CD4-positive, alpha-beta T cell treated with Interleukin-4 for 4 hours (primary cell): ENCODE measurements at places on chromosomes 5 and 9.

DNA sequence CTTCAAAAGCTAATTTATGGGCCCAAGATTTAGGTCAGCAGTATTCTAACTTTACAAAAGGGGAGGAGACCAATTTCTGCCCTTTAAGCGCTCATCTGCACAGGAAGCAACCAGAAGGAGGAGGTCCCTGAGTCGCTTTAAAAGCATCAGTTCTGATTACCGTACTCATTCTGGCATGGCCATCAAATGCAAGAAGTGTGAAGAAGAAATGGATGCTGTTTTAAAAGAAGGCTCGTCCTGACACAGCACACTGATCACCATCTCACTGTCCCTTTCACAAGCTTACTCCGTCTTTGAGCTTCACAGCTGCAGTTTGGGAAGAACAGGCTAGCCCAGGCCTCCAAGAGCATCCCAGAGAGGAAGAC lies 17.5 kb downstream of the ZNF608 start:
- DNase-seq: no peak

- no peak for DNase-seq
Observed at GRCh38 chr5:31823472-31823871, 184.5 kb downstream of the PDZD2 start.

DNA sequence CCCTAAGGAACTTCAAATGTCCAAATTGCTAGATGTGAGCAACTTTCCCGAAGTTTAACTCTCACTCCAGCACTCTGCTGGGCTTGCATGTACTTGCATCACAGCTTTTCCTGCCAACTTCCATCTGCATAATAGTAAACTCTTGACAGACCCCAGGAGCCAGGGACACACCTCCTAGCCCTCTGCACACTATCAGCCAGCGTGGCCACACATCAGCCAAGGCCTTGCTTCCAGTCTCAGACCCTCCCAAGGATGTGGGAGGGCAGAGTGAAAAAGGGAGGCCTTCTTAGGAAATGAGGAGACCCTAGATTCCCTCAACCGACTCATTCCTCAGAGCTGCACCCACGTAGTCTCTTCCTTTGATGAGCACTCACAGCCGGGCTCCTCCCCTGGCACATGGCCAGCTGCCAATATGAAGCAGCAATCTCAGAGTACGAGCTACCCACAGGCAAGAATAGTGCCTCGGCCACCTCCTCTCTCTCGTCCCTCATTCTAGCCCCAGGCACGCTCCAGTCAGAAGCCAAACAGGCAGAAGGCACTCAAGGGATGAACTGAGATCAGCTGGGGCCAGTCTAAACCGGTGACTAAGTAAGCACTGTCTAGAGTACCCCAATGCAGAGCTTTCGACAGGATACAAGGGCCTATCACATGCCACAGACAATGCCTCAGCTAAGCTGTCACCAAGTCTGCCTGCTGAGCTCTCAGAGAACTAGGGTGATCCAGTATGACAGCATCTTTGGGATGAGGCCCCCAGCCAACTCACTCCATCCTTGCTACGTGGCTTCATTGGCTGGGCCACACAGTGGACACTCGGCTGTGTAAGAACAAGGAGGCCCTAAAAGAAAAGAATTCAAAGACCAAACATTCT lies 2.3 kb downstream of the P4HA2 start:
- DNase-seq: peak; percentile 19

GRCh38 chr5:26482810-26483375 lies 555.5 kb downstream of the CDH9 start:
- no peak for DNase-seq

- no peak for DNase-seq
Observed at GRCh38 chr5:79834754-79835714, 145.4 kb downstream of the CMYA5 start.

DNA sequence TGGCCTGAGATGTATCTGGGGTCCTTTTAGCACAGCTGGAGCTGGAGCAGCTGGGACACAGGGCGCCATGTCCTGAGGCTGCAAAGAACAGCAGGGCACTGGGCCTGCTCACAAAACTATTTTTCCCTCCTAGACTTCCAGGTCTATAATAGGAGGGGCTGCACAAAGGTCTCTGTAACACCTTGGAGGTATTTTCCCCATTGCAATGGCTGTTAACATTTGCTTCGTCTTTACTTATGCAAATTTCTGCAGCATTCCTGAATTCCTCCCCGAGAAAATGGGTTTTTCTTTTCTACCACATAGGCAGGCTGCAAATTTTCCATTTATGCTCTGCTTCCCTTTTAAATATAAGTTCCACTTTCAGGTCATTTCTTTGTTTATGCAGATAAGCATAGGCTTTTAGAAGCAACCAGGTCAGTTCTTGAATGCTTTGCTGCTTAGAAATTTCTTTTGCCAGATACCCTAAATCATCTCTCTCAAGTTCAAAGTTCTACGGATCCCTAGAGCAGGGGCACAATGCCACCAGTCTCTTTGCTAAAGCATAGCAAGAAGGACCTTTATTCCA lies 130.8 kb downstream of the PCSK1 start:
- DNase-seq: no peak

DNA sequence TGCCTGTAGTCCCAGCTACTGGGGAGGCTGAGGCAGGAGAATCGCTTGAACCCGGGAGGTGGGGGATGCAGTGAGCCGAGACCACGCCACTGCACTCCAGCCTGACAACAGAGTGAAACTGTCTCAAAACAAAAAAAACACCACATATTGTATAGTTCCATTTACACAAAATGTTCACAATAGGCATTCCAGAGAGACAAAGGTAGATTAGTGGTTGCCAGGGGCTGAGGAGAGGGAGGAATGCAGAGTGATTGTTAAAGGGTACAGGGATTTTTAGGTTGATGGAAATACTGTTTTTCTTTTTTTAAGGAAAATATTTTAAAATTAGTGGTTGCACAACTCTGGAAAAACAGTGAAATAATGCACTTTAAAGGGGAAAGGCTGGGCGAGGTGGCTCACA lies 19.6 kb downstream of the ETF1 start:
- no peak for DNase-seq

DNA sequence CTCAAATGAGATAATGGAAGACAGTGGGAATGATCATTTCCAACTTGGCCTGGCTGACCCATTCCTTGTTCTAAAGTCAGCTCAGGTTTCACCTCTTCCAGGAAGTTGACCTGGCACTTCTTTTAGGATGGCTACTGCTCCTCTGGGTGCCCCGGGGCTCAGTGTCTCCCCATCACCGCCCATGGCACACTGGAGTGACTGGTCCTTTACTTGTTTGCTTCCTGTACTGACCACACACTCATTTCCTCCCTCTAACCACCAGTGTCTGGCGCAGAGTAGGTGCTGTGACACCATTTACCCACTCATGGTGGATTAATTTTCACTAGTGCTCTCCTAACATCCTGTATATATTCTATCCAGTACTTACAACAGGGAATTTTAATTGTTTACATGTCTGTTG lies 183.5 kb downstream of the CDK5RAP2 start:
- DNase-seq: no peak

DNA sequence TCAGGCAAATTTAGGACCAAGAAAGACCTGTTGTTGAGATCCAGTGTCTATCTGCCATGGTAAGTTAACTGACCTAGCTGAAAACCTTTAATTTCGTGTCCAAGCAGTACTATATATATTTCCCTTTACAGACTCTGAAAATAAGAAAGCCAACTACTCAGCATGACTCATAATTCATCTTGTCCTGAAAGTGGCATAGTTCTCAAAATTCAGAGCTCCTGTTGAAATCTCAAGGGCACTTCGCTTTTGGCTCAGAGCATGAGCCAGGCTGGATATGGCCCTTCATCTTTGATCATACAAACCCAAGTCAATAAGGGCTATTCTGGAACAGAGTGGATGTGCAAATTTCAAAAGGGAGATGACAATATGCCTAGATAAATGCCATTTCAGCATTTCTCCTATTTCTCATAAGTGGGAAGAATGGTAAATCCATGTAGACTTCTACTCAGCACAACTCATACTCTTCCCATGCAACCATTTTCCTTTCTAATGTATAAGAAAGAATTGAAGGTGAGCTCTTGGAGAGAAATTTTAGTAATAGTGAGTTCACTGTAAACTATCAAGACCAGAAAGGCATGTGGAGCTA lies 567.9 kb upstream of the DAB2 start:
- no peak for DNase-seq

DNA sequence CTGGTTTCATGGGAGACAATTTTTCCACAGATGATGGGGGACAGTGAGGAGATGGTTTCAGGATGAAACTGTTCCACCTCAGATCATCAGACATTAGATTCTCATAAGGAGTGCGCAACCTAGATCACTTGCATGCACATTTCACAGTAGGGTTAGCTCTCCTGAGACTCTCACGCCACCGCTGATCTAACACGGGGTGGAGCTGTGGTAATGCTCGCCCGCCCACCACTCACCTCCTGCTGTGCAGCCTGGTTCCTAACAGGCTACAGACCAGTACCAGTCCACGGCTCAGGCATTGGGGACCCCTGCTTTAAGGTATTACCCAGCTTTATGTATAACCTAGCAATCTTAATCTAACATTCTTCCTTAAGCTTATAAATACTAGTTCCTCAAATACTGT lies 35.6 kb downstream of the TTC39B start:
- peak; percentile 18 for DNase-seq

GRCh38 chr5:168583742-168584482 lies 4.7 kb upstream of the PANK3 start:
- DNase-seq: no peak

- no peak for DNase-seq
Observed at GRCh38 chr5:18113721-18114120, 479.5 kb downstream of the TAF11L14 start.

DNA sequence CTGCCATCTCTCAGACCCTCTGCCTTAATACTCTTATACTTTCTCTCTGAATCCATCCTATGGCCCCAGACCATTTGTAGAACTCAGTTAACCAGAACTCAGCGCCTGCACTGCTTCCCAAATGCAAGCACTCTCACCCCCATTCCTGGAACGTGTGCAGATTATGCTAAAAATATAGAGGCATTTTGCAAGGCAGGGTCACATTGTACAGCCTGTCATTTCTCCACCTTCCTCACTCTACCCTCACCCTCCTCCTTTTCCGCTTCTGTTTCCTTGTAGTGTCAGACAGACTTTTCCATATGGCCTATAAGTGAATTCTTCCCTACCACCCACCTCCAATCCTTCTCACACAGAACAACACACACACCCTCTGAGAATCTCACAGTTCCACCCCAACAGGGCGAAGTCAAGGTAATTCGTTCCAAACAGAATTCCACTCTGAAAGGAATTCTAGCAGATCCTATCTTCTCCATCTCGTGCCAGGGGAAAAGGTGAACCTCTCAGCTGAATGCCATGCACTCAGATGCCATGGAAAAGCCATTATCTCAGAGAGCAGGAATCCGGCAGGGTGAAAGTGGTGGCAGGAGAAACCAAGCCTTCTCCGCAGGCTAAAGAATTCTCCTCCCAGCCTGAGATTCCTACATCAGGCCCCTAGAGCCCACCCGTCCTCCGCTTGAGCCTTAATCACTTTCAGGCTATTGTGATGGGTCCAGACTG lies 25.3 kb downstream of the GGTA1 start:
- DNase-seq: no peak

DNA sequence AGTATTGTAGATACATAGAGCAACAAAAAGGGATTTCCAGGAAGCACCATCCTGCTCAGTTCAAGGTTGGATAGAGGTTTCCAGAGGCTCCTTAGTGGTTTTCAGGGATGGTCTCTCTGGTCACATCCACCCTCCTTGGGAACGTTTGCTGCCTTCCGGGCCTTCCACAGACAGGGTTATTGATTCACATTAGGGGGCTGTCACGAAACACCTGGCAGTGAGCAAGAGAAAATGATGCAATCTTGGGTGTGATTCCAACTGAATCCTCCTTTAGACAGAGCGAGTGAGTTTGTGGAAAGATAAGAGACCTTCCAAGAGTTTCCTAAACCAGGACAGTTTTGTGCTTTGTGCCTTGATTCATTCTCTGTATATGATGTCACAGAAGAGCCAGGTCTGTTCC lies 43.8 kb upstream of the CTSL start:
- DNase-seq: no peak

- no peak for DNase-seq
Observed at GRCh38 chr9:71514344-71514975, 253.9 kb downstream of the CEMIP2 start.

- no peak for DNase-seq
Observed at GRCh38 chr5:139181835-139182452, 16.2 kb downstream of the SIL1 start.

- peak; percentile 55 for DNase-seq
Observed at GRCh38 chr9:120926397-120926928, at the start of gene TRAF1. TRAF1 (minus strand) TSS chr9:120926796; CDS start chr9:120926075, 721 bp downstream.

DNA sequence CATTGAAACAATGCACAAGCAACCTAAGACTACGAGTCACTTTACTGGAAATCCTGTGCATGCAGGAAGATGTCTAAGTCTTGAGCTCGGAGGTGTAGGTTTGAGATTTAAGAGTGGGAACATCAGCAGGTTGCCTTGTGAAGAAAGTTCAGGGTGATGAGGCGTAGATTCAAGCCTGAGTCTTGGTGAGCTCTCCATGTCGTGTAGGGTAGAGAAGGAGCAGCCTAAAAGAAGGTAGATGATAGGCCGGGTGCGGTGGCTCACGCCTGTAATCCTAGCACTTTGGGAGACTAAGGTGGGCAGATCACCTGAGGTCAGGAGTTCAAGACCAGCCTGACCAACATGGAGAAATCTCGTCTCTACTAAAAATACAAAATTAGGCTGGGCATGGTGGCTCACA lies 30.2 kb upstream of the ANKRD18A start:
- DNase-seq: no peak

DNA sequence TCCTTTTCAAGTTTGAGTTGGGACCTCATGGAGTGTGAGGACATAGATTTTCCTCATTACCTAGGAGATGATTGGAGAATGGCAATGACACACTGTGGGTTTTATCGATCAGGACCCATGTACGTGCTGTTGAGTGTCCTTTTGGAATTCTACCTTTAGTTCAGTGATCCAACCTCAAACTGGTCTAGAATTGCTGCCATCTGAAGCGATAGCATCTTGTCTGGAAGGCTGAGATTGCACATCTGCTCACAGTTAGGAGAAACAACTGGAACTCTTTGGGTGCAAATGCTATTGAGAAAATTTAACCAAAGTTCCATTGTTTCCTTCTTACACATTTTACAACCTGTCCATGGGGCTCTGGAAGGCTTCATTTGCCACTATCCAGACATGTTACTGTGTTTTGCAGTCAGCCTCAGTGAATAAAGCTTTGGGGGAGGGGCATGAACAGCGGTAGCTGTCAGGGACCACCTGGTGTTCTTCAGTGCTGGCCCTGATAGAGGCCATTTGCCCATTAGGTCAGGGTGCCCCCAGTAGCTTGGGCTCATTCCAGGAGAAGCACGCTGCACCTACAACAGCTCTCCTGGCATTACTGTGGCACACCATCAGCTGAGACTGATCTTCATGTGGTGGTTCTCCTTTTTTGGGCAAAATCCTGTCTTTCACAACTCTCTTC lies 123.1 kb downstream of the PDE8B start:
- DNase-seq: no peak

DNA sequence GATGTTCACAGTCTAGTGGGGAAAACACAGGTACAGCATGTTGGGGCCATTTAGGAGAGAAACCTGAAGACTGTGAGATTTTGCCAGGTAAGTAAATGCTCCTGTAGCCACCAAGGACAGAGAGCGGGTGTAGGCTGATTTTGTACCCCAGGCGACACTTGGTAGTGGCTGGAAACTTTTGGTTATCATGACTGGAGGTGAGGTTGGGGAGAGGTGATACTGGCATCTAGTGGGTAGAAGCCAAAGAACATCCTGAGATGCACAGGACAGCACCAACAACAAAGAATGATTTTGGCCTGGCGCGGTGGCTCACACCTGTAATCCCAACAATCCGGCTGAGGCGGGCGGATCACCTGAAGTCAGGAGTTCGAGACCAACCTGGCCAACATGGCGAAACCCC lies 38.8 kb upstream of the PWWP2A start:
- no peak for DNase-seq
